ENCODE measurements at places on chromosomes 11 and 22. TPM values are rescaled to one million over a fixed set of nuclear protein-coding genes. Genes with fewer than 3 reads are reported as not detected.

- peaks cover 17% of the 10 kb centered on the region for H3K27me3 ChIP-seq
- no peak overlapping the region for H3K4me3 ChIP-seq
- no peak for DNase-seq
- H3K4me1 ChIP-seq = peaks cover 2% of the 10 kb centered on the region
- no peak overlapping the region for H3K27ac ChIP-seq
- H3K36me3 ChIP-seq = no peaks in the 10 kb centered on the region
Observed at GRCh38 chr22:23910496-23911190, 16.5 kb downstream of the MIF start.

- peaks cover 5% of the 10 kb centered on the region for H3K27me3 ChIP-seq
- H3K4me1 ChIP-seq = peaks cover 4% of the 10 kb centered on the region
- H3K27ac ChIP-seq = no peak overlapping the region
- no peak overlapping the region for H3K4me3 ChIP-seq
- no peak for DNase-seq
Observed at GRCh38 chr11:123251657-123252344, 56.8 kb upstream of the CLMP start.

DNA sequence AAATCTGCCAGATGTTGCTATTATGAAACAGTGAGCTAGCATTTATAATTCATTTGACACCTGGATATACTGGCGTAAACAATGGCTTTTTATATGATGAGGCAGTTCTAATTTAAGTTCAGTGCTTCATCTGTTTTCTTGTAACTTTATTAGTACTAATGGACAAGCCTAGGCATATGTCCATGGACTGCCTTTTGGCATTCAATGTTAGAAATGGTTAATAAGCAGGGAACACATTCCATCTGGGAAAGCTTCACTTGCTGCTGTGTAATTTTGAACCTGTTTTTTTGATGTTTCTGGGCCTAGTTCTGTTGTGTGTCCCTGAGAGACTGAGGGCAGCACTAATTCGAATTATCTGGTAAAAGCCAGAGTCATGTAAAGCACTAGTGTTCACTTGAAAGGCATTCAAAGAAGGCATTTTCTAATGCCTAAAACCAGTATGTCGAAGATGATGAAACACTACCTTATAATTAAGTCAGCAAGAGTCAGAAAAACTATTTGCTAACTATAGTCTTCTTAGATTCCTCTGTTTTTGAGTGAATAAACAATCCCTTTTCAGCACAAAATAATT lies 138.5 kb downstream of the SWAP70 start:
- no peaks in the 10 kb centered on the region for H3K4me1 ChIP-seq
- no peaks in the 10 kb centered on the region for H3K27me3 ChIP-seq
- no peak overlapping the region for H3K4me3 ChIP-seq
- no peak overlapping the region for H3K27ac ChIP-seq
- no peaks in the 10 kb centered on the region for H3K36me3 ChIP-seq

DNA sequence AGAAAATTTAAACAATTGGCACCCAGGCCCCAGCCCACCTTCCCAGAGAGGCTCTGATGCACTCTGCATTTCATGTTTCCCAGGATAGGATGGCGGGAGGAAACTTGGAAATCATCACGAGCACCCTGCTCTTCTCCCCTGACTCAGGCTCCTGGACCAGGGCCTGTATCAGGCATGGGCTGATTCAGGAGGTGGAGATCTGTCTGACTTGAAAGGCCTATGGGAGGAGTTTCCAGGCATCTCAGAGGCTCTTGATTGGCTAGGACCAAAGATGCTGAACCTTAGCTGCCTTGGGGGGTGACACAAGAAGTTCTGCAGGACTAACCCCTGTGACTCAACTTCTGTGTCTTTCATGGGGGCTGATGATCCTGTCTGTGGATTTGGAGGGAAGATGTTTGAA lies 106.2 kb downstream of the PKNOX2 start:
- H3K4me1 ChIP-seq = no peaks in the 10 kb centered on the region
- peaks cover 3% of the 10 kb centered on the region for H3K27me3 ChIP-seq
- H3K27ac ChIP-seq = no peak overlapping the region
- no peaks in the 10 kb centered on the region for H3K36me3 ChIP-seq
- no peak overlapping the region for H3K4me3 ChIP-seq

- H3K27me3 ChIP-seq = no peaks in the 10 kb centered on the region
- H3K36me3 ChIP-seq = no peaks in the 10 kb centered on the region
- DNase-seq = no peak
- H3K4me1 ChIP-seq = no peaks in the 10 kb centered on the region
- no peak overlapping the region for H3K4me3 ChIP-seq
- H3K27ac ChIP-seq = no peak overlapping the region
Observed at GRCh38 chr11:100632941-100633452, 54.1 kb upstream of the ARHGAP42 start.

DNA sequence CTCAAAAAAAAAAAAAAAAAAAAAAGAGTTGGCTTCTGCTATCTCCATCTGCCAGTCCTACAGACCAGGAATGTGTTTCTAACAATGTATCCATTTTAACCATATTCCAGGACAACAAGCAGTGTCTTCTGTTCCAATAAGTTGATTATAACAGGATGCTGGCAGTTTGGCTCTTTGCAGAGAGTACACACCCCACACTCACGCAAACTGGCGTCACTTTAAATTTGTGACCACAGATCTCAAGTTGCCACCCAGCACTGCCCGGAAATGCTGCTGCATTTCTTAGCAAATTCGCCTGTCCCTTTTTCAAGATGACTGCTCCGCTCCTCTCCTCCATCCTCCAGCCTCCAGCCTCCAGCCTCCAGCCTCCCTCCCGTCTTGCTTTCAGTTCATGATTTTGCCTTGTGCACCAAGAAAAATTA lies 44.3 kb downstream of the SCGB1A1 start:
- no peak overlapping the region for H3K4me3 ChIP-seq
- no peak for DNase-seq
- peaks cover 4% of the 10 kb centered on the region for H3K4me1 ChIP-seq
- H3K27me3 ChIP-seq = no peaks in the 10 kb centered on the region
- H3K36me3 ChIP-seq = no peaks in the 10 kb centered on the region

The CACNA1I gene
- total RNA-seq = 28.4 TPM

- no peaks in the 10 kb centered on the region for H3K36me3 ChIP-seq
- H3K4me1 ChIP-seq = no peaks in the 10 kb centered on the region
- H3K4me3 ChIP-seq = no peak overlapping the region
- no peak for DNase-seq
Observed at GRCh38 chr11:34565417-34566207, 52.0 kb upstream of the ELF5 start.

DNA sequence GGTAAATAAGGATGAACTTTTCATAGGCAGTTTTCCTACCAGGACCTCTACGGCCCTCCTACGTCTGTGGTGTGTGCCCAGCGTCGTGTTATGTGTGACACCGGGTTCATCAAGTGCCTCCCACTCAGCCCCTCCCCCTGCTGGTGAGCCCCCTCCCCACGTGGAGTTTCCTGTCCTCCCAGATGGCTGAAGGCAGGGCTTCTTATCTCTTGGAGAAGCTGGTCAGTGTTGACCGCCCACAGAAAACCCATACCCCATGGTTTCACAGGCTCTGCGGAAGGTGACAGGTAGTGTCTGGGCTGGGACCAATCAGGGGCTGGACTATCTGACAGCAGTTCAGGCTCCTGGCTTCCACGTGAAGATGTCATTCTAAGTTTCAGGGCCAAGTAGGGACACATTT lies 393.5 kb downstream of the TBC1D22A start:
- no peak for DNase-seq
- H3K4me1 ChIP-seq = no peaks in the 10 kb centered on the region

GRCh38 chr22:37566329-37566837 lies 6.1 kb downstream of the CDC42EP1 start:
- no peak overlapping the region for H3K4me3 ChIP-seq
- H3K36me3 ChIP-seq = no peaks in the 10 kb centered on the region
- peak; percentile 47 for DNase-seq
- peaks cover 71% of the 10 kb centered on the region for H3K27me3 ChIP-seq
- peaks cover 37% of the 10 kb centered on the region for H3K4me1 ChIP-seq
- H3K27ac ChIP-seq = no peak overlapping the region

DNA sequence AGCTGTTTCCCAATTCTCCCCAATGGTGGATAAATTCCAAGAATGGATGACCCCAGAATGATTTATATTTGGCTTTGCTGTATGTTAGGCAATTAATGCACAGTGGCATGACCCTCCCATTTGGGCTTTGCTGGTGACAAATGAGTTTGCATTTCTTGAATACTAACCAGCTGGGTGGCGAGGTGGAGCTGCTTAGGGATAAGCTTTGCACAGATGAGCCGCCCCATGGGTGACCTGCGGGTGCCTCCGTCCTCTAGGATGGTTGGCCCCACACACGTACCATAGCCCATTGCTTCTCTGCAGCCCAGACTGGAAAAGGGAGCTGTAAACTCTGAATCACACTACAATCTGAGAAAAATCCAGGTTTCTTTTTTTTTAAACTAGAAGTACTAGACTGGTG lies 94.6 kb downstream of the NTM start:
- no peaks in the 10 kb centered on the region for H3K36me3 ChIP-seq
- no peak overlapping the region for H3K4me3 ChIP-seq
- no peaks in the 10 kb centered on the region for H3K4me1 ChIP-seq
- H3K27ac ChIP-seq = no peak overlapping the region

GRCh38 chr22:19518635-19519034 lies 5.6 kb downstream of the CLDN5 start:
- H3K4me3 ChIP-seq = no peak overlapping the region
- no peak for DNase-seq
- peaks cover 20% of the 10 kb centered on the region for H3K27me3 ChIP-seq
- H3K27ac ChIP-seq = no peak overlapping the region
- no peaks in the 10 kb centered on the region for H3K36me3 ChIP-seq
- H3K4me1 ChIP-seq = peaks cover 13% of the 10 kb centered on the region

DNA sequence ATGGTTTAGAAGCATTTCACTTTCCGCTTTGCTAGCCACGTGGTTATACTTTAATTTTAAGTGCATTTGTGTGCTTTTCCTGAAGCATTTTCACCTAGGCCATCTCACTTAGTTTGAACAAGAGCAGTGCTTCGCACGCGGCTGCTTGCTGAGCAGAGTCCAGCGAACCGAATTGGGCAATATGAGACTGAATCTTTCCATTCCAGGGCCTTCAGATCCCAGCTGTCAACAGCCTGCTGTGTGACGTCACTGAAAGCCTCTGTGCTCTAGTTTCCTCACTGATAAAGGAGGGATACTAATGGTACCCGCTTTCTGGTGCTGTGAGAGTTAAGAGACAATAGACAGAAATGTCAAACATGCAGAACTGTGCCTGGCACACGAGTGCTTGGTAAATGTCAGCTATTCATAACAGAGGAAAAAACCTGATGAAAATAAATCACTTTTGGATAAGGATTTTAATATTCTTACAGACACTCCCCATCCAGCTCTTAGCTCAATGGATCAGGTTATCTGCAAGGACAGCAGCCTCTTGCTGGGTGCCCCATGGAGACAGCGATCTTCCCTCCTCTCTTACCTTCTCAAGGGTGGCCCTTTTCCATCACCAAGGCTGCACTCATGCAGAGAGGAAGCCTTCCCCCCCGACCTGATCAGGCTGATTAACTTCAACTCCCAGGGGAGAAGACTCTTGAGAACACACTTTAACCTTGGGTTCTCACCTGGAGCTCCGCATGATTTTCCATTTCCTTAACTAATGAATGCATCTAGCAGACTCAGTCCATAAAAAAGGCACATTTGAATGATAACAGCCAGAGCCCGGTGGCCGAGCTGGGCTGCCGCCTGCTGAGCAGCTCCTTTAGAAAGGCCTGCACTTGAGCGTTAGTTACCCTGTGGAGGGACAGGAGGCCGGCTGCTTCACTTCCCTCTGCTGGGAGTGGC lies 3.5 kb upstream of the GLB1L3 start:
- H3K27ac ChIP-seq = no peak overlapping the region
- no peaks in the 10 kb centered on the region for H3K36me3 ChIP-seq
- no peak overlapping the region for H3K4me3 ChIP-seq
- DNase-seq = no peak

DNA sequence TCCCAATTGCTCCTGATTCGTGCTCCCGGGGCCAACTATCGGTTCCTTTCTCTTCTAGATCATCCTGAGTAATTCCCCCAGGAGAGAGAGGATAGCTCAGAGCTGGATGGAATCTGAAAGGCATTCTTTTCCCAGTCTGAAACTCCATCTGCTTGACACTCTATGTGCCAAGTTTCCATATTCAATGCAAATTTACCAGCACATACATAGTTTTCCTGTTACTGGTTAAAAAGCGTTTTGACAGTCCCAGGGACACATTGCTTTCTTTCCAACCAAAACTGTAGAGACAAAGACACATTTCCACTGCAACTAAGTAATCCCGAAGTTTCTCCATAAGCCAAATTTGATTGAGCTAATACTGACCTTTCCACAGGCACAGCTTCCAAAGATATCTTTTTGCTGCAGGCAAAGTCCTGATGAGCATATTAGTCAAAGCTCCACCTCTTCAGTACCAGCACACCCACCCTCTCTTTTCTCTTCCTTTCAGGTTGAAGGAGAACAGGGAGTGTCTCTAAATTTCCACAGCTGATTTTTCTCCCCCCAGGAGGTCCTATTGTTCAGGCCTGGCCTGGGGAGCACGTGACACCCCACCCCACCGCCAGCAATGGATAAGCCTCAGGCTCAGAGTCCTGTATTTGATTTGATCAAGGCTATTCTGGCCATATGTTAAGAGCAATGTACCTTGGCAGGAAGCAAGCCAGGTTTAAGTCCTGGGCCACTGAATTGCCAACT lies 9.7 kb upstream of the ANKK1 start:
- no peaks in the 10 kb centered on the region for H3K4me1 ChIP-seq
- H3K36me3 ChIP-seq = no peaks in the 10 kb centered on the region
- H3K27me3 ChIP-seq = no peaks in the 10 kb centered on the region
- H3K27ac ChIP-seq = no peak overlapping the region
- H3K4me3 ChIP-seq = no peak overlapping the region

GRCh38 chr11:59528711-59529110 lies 17.4 kb downstream of the OR4D9 start:
- no peak overlapping the region for H3K27ac ChIP-seq
- no peaks in the 10 kb centered on the region for H3K4me1 ChIP-seq
- no peaks in the 10 kb centered on the region for H3K36me3 ChIP-seq
- no peak overlapping the region for H3K4me3 ChIP-seq

- no peaks in the 10 kb centered on the region for H3K4me1 ChIP-seq
- H3K27me3 ChIP-seq = no peaks in the 10 kb centered on the region
Observed at GRCh38 chr11:122304306-122304705, 188.3 kb upstream of the BLID start.

DNA sequence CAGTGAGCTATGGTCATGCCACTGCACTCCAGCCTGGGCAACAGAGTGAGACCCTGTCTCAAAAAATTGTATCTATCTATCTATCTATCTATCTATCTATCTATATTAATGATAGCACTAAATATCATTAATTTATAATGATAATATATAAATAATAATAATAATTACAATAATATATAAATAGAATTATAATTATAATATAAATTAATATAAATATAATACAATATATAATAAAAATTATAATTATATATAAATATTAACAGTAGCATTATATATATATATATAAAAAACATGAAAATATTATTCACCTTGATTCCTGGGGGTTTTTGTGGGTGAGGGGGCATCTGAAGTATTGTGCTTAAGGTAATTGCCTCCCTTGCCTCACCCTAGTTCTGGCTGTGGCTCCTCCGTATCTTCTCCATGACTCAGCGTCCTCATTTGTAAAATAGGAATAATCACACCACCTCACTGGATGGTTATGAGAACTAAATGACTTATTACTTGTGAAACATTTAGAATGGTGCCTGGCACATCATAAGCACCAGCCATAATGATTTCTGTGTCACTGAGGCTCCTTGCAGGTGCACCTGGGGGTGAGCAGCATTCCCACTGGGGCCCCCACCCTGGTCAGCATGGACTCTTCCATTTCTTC lies 18.8 kb downstream of the RASD2 start:
- no peak overlapping the region for H3K27ac ChIP-seq
- peaks cover 45% of the 10 kb centered on the region for H3K27me3 ChIP-seq
- H3K36me3 ChIP-seq = no peaks in the 10 kb centered on the region
- H3K4me3 ChIP-seq = no peak overlapping the region
- no peaks in the 10 kb centered on the region for H3K4me1 ChIP-seq

- no peak overlapping the region for H3K27ac ChIP-seq
- H3K36me3 ChIP-seq = no peaks in the 10 kb centered on the region
- peaks cover 8% of the 10 kb centered on the region for H3K27me3 ChIP-seq
- DNase-seq = no peak
- H3K4me1 ChIP-seq = peaks cover 2% of the 10 kb centered on the region
Observed at GRCh38 chr11:77592727-77593126, 3.0 kb downstream of the AQP11 start.
